ENCODE measurements at places on chromosomes 13 and 19.

DNA sequence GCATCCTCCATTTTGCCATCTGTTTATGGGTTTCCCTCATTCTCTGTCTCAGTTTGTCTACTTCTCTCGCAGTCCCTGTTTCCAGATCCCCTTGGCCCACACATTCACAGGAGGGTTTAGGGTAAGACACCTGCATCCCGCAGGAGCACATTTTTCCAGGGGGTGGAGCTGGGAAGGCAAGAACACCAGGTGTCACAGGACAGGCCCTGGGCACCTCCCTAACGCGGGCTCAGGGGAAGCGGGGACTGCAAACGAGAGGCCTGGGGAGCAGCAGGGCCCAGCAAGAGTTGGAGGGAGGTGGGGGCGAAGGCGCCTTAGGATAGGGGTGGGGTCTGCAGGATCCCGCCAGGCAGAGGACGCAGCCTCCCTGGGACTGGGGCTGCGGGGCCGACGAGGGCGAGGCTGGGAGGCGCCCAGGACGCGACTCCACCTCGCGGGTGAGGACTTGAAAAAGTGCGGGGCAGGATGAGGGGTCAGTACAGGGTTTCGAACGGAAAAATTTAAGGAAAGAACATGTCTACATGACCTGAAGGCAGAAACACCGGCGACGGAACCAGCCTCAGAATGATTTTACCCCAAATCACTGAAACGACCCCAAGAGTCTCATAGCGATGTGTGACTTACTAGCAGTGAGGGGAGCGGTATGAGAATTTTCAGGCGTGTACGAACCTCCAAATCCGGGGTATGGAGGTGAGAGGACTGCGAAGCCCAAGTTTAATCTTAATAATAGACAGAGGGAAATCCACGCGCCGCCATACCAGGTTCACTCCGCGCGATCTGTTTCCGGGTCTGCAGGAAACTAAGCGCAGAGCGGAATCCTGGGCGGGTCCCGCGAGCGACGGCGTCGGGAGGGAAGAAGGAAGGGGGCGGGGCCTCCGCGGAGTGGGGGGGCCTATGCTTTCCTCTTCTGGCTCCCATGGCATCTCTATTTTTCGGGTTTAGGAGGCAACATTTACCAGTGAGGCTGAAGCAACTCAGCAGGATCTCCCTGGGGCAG lies 7.1 kb upstream of the ERVV-2 start:
- no peak for DNase-seq

DNA sequence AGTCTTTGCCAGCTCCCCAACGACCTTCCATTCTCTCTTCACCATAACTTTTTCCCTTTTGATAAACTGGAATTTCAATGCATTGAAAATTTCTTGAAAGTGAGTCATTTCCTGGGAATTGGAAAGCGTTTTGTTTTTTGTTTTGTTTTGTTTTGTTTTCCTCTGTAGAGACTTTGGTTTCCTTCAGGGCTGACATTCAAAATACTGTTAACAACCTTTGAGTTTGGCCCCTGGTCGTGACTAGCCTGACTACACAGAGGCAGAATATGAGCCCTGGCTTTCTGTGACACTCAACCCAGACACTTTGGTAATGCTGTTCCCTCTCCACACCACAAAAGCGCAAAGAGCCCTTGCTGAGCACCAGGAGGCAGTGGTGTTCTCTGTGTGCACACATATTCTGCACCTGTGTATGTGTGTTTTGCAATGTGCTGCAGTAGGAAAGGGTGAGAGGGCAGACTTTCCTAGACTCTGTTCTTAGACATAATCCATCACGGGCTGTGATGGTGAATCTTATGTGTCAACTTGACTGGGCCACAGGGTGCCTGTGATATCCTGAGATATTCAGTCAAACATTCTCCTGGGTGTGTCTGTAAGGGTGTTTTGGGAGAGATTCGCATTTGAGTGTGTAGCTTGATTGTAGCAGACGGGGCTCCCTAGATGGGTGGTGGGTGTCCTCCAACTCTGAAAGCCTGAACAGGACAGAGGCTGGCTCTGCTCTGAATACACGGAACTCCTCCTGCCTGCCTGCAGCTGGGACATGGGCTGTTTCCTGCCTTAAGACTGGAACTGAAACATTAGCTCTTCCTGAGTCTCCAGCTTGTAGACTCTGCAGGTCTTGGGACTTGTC lies 29.5 kb upstream of the ANKRD10 start:
- no peak for DNase-seq

- DNase-seq, result no peak
These were observed 8.9 kb upstream of the TRPC4 start for GRCh38 chr13:37878496-37878895.

DNA sequence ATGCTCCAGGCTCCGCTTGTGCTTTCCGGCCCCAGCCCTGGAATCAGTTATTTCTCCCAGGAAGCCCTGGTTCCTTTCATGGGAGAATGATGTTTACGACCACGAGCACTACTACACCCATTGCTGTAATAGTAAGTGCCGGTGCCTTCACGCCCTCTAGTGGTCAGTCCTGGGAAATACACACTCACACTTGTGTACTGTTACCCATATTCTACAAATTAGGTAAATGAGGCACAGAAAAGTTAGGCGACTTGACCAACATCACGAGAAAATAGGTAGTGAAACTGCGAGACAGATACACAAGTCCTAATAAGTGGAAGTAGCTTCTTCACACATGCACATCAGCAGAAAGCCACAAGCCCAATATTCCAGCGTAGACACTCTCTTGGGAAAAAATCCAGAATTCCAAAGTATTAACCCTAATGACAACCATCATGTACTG lies 21.7 kb downstream of the CEACAM21 start:
- peak; percentile 52 for DNase-seq

DNA sequence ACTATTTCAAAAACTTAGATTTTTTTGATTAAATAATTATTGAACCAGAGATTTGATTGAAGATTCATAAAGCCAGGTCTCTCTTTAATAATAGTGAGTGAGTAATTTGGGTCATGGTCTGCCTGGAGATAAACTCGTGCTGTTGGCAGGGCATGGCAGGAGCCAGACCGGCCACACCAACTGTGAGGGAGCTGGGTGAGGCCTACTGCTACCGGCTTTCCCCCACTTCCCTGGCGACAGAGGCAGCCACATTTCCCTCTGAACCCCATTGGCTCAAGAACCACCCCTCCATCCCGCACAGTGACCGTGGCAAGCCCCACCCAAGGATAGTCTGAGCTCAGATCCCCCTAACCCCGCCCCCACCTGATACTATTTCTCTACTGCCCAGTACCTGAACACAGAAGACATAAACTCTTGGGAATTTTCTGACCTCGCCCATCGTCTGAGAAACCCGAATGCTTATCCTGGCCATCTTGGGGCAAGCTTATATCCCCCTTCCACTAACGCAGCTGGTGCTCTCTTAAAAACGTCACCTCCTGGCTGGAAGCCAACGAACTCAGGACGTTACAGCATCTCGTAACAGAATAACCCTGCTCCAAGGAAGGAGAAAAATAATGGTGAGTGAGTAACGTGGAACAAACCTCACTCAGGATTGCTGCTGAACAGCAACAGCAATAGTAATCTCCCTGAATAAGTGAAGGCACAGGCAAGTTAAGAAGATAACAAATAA lies 627.6 kb upstream of the PCDH9 start:
- DNase-seq, result no peak

DNA sequence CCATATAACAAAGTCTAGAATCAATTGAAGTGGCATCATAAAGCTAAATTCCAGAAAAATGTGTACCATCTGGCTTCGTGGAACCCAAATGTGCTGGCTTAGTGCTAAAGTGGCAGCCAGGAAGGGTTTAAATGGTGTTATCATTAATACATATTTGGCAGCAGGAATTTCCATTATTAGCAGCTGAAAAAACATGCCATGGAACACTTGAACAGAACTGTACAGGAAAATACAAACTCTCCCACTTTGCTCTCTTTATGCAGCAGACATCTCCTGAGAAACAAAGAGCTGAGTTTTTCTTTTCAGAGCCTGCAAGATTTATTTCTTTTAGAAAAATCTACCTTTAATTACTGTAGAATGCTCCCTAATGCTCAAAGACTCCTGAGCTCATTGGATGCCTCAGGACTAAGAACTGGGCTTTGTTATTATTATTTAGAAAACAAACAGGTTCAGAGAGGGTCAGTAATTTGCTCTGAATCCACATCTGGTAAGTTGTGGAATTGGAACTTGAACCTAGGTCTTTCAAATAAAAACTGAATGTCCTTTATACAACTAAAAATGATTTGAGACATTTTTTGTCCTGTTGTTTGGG lies 179.0 kb downstream of the LACC1 start:
- no peak for DNase-seq

DNA sequence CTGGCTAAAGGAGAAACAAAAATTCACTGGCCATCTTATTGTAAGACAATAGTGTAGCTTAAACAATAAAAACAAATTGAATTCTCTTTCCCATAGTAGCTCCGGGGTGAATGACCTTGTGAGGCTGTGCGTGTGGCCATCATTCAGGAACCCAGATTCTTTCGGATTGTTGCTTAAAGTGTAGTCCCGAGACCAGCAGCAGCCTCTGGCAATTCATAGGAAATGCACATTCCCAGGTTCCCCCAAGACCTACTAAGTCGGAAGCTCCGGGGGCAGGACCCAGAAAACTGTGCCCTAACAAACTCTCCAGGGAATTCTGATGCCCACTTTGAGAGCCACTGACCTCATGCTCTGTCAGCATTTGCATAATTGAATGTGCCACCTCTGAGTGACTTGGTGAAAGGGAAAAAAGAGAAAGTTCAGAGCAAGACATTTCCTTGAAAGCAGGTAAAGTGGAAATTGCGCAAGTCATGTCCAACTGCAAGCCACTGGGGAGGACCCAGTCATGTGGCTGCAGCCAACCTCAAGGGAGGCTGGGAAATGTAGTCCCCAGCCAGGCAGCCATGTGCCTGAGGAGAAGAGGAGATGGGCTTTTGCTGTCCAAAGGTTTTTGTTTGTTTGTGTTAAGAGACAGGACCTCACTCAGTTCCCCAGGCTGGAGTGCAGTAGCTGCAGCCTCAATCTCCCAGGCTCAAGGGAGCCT lies 50.7 kb upstream of the PNMA8B start:
- DNase-seq, result no peak

DNA sequence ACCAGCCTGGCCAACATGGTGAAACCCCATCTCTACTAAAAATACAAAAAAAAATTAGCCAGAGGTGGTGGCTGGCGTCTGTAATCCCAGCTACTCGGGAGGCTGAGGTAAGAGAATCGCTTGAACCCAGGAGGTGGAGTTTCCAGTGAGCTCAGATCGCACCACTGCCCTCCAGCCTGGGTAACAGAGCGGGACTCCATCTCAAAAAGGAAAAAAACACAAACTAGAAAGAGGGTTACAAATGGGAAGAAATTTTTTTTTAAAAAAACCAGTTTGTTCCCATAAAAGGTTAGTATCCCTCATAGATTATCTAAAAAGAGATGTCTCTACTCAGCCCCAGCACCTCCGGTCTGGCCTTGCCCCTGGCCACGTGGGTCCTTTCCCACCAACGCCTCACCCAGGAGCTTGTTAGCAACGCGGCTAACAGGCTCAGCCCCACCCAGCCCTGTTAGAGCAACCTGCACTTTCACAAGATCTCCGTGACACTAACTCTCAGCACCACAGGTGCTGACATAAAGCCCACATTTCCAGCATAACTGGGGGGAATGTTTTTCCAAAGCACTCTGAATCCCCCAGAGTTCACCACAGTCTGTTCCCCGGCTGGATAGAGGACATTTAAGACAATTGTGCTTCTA lies 4.3 kb downstream of the DMKN start:
- DNase-seq, result no peak

DNA sequence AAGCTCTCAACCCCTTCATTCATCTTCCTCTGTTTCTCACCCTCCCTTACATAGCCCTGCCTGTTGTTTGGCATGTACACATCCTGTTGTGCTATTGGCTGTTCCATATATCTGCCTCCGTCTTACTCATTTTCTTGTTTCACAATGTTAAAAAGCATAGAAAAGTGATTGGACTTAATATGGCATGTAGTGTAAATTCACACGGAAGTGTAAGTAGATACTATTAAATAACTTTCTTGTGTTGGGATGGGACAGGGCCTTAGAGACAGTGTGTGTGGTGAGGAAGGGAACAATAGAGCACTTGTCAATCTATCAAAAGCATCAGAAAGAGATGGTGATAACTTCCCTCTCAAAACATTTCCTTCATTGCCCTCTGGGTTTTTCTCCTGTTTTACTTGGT lies 12.3 kb downstream of the LMO7 start:
- DNase-seq, result no peak

GRCh38 chr13:54016542-54016941 lies 987.9 kb downstream of the OLFM4 start:
- no peak for DNase-seq

- no peak for DNase-seq
These were observed 245.0 kb downstream of the ABCC4 start for GRCh38 chr13:95056266-95056665.

All from stimulated activated CD8-positive, alpha-beta memory T cell treated with anti-CD3 and anti-CD28 coated beads, Interleukin-7, amount 100 ng/mL, for 1 hour (primary cell).